GM13977 (cell line): ENCODE measurements at places on chromosomes 3 and 15.

DNA sequence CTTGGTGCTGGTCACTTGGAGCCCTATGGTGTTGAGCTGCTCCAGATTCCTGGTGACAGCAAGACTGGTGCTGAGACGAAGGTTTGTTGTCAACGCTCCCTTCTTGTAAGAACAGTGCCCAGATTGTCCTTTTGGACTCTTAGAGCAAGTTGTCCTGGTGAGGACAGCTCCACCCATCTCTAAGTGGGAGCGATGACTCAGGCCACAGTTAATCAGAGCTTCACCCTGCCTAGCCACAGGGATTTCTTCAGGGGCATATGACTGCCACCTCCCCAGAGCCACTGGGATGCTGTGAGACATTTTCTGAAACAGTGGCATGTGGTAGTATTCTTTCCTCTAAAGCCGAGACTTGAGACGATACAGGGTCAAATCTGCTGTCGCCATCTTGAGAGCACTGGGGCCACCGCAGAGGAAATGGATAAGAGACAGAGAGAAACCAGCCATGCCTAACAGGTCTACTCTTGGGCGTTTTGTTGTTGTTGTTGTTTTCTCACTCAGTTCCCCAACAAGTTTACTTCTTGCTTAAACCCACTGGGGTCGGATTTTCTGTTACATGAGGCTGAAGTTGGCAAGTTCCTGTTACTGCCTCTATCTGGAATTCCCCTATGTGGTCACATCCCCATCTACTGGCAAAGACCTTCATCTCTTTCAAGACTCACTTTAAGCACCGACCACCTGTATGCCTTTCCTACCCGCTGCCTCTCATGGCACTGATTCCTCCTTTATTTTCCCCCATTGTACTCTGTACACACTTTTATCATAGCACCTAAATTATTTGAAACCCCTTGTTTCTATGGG is 16.0 kb upstream of the PCOLCE2 start:
- DNase-seq: peak; percentile 44

- DNase-seq: no peak
Measured at GRCh38 chr3:30199855-30200254, 406.5 kb upstream of the TGFBR2 start.

- no peak for DNase-seq
Measured at GRCh38 chr3:77324105-77324504, 284.2 kb downstream of the ROBO2 start.

DNA sequence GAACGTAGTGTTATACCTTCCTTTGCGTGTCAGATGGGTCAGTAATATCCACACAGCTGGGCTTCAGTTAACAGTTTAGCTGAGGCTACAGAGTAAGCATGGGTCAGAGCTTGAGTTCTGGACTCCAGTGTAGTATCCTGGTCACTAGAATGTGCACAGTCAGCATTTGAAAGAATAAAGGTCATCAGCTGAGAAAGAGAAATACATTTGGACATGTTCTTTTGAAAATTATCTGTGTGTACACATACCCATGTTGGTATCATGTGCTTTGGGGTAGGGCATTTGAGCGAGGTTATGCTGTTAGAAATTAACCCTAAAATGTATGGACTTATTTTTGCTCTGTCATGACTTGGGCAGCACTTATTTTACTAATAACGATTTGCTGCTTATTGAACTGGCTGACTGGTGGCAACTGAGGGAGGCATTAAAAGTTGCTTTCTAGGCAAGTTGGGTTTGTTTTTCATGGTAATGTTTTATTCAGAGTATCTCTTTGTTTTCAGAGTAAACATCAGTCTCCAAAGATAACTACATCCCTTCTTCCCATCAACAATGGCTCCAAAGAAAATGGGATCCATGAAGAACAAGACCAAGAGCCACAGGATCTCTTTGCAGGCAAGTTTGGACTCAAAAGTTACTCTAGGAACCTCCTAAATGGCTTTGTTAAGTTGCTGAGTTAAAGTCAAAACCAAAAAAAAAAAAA is 16.4 kb downstream of the SNX1 start:
- DNase-seq: no peak

- DNase-seq: no peak
Measured at GRCh38 chr15:58015565-58015964, 49.9 kb downstream of the ALDH1A2 start.

GRCh38 chr15:22887157-22887951 is 48.9 kb downstream of the NIPA2 start:
- no peak for DNase-seq

- DNase-seq: no peak
Measured at GRCh38 chr3:38297947-38298711, 16.0 kb downstream of the SLC22A14 start.

DNA sequence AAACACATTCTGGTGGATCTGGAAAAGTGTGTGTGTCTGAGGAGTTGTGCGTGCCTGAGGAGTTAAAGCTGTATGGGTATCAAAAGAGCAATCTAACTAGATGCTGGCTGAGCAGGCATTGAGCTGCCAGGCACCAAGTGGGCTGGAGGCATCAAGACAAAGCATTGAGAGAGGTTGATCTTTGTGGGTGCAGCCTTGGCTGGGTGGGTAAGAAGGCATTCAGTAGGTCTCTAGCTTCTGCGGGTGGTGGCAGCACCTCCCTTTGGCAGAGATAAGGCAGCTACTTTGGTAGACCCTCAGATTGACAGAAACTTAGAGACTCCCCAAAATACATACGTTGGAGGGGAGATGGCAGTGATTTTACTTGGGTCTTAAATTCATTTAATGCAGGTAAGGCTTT is 15.8 kb upstream of the TMEM212 start:
- DNase-seq: no peak

- no peak for DNase-seq
Measured at GRCh38 chr3:30628205-30628900, 22.0 kb downstream of the TGFBR2 start.

DNA sequence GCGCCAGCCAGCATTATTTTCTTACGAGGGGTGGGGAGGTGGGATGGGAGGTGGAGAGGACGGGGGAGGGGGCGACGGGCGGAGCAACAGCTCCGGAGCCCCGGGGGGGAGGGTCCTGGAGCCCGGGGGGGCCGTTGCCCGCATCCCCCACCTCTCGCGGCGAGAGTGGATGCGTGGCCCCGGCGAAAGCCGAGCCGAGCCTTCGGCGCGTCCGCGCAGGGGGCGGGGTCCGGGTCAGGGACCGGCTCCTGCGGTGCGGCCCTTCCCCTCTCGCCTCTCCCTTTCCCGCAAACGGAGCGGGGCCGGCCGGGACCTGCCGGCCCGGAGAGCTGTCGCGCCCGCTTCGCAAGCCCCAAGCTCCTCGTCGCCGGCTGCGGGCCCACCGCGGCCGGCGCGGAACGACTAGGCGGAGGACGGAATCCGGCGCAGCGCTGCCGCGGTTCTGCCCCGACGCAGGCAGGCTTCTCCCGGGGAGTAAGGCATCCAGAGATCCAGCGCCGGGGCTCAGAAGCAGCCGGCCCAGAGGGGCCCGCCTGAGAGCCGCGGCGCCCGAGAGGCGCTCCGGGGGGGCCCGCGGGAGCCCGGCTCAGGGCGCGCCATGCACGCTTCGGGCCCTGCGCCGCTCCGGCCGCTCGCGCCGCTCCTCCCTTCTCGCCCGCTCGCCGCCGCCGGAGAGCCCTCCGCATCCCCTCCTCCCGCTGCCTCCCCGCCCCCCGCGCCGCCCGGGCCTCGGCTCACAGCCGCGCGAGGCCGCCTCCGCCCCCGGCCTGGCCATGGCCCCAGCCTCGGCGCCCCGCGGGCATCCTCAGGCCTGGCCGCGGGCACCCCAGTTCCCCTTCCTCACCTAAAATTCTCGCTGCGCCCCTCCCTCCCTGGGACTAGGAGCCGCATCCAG is 459 bp upstream of the ADCY5 start:
- DNase-seq: peak; percentile 70

DNA sequence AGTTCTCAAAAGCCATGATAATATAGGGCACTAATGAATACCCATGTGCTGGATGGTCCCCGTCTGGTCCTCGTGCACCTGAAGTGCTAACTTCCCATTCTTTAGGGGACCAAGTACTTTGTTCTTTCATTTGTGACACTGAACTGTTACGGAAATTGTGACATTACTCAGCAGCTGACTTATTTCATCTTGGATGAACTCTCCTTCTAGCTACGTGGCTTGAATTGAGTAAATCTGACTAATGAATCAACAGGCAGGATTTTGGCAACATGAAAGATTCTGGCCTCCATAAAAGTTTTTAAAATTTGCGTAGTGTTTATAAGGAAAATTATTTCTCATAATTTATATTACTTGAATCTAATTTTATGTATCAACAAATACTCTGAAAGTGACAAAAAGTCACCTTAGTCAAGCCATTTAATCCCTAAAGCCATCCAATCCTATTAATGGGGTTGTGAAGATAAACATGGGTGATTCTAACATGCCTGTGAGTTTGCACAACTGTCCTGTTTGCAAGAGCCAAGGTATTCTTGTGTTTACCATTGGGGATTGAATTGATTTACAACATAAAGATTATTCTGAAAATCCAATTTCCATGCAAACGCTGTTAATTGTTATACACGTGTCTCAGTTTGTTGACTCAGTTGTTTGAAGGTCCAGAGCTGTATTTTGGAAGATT is 119.9 kb downstream of the AGBL1 start:
- DNase-seq: no peak

DNA sequence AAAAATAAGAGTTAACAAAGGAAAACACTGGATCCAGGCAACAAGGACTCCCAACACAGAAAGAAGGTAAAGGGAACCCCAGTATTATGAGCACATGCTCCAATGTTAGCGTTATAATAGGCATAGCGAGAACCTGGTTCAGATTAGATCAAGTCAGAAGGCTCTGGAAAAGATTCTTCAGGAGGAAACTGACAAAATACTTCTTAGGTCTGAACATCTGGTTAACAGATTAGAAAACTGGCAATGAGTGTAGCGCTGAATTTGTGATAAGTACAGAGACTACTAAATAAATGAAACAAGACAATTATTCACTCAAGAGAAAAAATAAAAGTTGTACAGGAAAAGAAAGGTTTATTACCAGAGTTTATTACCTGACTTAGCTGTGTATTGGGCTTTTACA is 146.1 kb downstream of the DPH6 start:
- DNase-seq: no peak

DNA sequence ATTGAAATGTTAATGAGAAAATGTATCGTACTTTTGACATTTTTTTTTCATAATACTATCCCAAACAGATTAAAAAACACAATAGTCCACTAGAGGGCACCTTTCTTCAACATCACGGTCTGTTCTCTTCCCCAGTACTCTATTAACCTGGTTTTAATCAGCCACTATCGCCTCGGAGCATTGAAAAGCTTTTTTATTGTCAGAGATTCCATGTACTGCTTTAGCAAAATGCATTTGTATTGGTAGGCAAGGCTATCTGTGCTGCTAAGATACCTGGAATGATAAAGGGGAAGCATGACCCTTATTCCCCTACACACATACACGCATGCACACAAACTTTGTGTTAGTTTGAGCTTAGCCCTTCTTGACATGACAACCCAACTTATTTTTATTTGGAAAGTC is 160.1 kb upstream of the IL12A start:
- peak; percentile 58 for DNase-seq

GRCh38 chr3:126127904-126128303 is 44.0 kb upstream of the SLC41A3 start:
- DNase-seq: no peak

DNA sequence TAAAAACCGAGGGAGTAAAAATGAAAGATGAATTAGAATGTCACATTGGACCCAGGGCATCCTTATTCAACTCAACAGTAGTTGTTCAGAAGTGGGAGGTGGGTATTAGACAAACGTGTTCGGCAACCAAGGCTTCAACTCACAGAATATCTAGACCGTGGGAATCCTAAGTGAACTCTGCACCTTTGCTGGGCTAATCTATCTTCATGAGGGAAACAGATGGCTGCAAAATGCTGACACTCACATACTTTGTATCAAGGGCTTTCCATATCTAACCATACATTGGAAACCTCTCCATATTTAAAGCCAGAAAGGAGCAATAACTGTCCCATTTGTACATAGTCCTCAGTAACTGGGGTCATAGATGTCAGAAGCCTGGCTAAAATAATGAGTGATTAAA is 20.9 kb downstream of the PLSCR1 start:
- DNase-seq: no peak
